ENCODE measurements at places on chromosomes 7 and 10. TPM values are rescaled to one million over a fixed set of nuclear protein-coding genes. Genes with fewer than 3 reads are reported as not detected.

FZD1 gene
- total RNA-seq = 10.9 TPM

ITGA8 gene
- 0.15 TPM for total RNA-seq

CNTNAP2 gene
- total RNA-seq = 110 TPM

MSMB gene
- total RNA-seq = not detected

TUBAL3 gene
- not detected for total RNA-seq

CYP2E1 gene
- 0.36 TPM for total RNA-seq

EMX2 gene
- 22.7 TPM for total RNA-seq

- peak overlapping the region; percentile 18 for H3K27ac ChIP-seq
- no peaks in the 10 kb centered on the region for H3K4me1 ChIP-seq
- no peaks in the 10 kb centered on the region for H3K36me3 ChIP-seq
- DNase-seq = no peak
These were observed 48.4 kb downstream of the BRI3 start for GRCh38 chr7:98329791-98330373.

- DNase-seq = no peak
- H3K27ac ChIP-seq = no peak overlapping the region
- H3K27me3 ChIP-seq = no peaks in the 10 kb centered on the region
- no peaks in the 10 kb centered on the region for H3K4me1 ChIP-seq
- no peak overlapping the region for H3K4me3 ChIP-seq
- H3K36me3 ChIP-seq = peaks cover 4% of the 10 kb centered on the region
These were observed 2.7 kb upstream of the ZNF786 start for GRCh38 chr7:149093228-149093627.

DNA sequence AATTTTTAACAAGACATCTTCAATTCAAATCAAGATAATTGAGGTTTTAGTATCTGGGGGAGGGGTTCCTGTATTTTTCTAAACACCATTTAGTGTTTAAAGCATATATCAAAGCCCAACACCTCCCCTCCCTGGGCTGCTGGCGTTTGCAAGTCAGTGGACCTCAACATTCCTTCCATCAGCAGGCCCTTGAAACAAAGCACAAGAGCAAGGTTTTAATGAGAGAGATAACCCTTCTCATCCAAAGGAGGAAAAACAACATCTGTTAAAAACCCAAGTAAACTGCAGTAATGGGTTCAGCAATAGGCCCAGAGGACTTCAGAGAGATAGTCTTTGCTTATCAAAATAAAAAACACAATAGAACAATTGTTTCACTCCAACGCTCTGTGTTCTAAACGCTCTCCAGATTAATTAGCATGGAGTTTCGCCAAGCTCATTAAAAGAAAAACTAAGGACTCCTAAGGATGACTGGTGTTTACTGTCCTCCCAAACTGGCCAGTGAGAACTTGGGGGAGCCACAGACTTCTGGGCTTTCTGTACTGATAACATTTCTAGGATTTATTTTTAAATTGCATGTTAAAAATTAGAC is 2.5 kb downstream of the JCAD start:
- peaks cover 32% of the 10 kb centered on the region for H3K27me3 ChIP-seq
- H3K4me1 ChIP-seq = peaks cover 37% of the 10 kb centered on the region
- no peaks in the 10 kb centered on the region for H3K36me3 ChIP-seq
- H3K27ac ChIP-seq = no peak overlapping the region

- H3K4me1 ChIP-seq = peaks cover 22% of the 10 kb centered on the region
- no peaks in the 10 kb centered on the region for H3K36me3 ChIP-seq
- no peak overlapping the region for H3K4me3 ChIP-seq
- no peak overlapping the region for H3K27ac ChIP-seq
- no peak for DNase-seq
These were observed 10.5 kb downstream of the CAV2 start for GRCh38 chr7:116509982-116510579.
